ENCODE measurements at places on chromosomes 12 and 14.

DNA sequence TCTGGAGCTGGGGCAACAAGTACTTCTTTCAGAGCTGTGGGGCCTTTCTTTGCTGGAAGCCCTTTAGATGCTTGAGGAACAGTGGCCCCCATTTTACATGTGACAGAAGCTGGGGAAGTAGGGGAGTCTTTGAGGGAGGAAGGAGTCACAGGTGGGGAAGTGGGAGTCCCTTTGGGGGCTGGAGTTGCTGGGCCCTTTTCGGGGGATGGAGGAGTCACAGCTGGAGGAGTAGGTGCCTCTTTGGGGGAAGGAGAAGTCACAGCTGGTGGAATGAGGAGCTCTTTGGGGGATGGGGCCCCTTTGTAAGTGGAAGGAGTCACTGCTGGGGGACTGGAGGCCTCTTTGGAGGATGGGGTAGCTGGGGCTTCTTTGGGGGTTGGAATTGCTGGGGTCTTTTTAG, 8.6 kb downstream of the NACA start:
- DNase-seq: no peak

GRCh38 chr12:94701711-94702110, 51.4 kb upstream of the TMCC3 start:
- DNase-seq: no peak

DNA sequence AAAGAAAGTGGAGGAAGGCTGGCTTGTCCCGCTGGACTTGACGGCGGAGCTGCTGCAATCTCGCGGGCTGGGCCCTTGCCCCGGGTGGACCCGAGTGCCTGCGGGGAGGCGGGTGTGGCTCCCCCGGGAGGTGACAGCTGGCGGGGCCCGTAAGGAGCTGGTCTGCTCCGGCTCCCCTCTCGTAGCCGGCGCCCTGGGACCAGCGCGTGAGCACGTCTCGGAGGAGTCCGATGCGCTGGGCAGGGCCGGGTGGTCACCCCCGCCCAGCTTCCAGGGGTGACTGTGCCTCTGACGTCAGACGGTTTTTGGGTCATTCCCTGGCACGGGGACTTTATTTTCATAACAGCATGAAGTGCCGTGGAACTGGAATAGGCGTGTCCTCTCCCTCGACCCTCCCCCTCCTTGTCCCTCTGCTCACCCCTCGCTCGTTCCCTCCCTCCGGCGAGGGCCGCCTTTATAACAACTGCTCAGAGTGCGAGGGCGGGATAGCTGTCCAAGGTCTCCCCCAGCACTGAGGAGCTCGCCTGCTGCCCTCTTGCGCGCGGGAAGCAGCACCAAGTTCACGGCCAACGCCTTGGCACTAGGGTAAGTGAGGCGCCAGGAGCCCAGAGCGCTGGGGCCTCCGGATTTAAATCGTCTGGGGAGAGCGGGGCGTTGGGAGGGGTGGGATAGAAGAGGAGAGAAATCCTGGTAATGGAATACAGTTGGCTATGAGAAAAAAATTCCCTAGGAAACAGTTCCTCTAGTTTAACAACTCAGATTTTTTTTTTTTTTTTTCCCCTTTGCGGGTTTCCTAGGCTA, at the start of gene GPRC5A:
GPRC5A (plus strand) TSS at position 483 of the 801 bp plus-strand sequence. CDS start 16,688 bp downstream, outside the sequence.
- peak; percentile 24 for DNase-seq

DNA sequence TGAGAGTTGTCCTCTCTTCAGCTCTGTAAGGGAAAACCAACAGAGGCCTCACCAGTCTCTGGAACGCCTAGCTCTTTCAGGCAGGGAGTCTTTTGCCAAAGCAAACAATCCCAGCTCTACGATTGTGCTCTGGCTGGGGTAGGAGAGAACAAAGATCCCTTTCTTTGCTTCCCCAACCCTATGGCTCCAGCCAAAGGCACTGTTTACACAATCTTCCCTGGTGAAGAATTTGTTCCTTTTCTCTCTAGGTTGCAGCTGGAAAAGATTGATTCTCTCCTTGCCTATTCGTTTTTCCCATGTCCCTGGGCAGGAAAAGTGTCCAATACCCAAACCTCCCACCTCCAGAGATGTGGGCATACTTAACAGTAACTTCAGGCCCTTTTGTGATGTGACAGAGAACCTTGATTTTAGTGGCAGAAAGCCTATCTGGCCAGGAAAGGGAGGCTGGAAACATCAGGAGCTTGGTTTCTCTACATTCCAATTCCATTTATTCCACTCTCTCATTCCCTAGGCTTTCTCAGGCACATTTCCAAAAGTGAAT, 16.8 kb downstream of the ATP5MC2 start:
- no peak for DNase-seq

GRCh38 chr12:16272222-16272621, 5.3 kb downstream of the SLC15A5 start:
- DNase-seq: no peak

- no peak for DNase-seq
Measured at GRCh38 chr12:39427360-39427808, 15.5 kb downstream of the KIF21A start.

- no peak for DNase-seq
Measured at GRCh38 chr12:113461666-113462065, 10.0 kb downstream of the LHX5 start.

DNA sequence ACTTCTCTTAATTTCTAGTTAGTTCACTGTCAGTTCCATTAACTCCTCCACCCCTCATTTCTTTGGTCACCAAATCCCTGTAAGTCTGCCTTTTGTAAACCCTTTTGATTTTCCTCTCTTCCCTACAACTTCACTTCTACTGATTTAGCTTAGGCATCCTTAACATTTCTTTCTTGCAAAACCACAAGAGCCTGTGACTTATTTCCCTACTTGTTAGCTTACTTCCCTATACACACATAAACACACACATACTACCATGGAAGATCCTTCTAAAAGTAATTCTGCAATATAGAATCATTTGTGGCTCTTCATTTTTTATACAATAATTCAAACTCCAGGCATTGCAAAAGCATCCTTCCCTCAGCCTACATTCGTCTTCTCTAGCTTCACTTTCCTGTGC, 494.3 kb upstream of the USP15 start:
- no peak for DNase-seq

DNA sequence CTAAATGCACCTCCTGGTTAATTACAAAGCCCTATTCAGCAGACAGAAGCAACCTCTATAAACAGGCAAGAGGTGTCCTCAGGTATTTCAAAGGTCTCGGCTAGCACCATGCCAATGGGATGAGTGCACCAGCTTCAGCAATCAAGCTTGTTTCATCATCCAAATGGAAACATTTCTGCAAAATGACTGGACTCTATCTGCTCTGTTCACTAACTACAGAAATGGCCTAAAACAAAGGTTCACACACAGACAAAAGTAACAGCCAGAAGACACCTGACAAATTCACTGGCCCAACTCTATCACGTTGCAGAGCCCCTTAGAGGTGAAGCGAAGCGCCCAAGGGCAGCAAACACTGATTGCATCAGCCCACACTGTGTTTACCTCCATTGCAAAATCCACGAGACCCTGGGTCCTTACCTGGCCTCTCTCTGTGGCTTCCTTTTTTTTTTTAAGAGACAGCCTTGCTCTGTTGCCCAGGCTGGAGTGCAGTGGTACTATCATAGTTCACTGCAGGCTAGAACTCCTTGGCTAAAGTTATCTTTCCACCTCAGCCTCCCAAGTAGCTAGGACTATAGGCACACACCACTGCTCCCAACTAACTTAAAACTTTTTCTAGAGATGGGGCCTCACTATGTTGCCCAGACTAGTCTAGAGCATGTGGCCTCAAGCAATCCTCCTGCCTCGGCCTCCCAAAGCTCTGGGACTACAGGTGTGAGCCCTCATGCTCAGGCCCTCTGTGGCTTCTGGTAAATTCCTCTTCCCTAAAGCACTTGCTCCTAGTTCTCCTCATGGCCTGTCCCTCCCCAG, 8.5 kb upstream of the SYNE3 start:
- no peak for DNase-seq

DNA sequence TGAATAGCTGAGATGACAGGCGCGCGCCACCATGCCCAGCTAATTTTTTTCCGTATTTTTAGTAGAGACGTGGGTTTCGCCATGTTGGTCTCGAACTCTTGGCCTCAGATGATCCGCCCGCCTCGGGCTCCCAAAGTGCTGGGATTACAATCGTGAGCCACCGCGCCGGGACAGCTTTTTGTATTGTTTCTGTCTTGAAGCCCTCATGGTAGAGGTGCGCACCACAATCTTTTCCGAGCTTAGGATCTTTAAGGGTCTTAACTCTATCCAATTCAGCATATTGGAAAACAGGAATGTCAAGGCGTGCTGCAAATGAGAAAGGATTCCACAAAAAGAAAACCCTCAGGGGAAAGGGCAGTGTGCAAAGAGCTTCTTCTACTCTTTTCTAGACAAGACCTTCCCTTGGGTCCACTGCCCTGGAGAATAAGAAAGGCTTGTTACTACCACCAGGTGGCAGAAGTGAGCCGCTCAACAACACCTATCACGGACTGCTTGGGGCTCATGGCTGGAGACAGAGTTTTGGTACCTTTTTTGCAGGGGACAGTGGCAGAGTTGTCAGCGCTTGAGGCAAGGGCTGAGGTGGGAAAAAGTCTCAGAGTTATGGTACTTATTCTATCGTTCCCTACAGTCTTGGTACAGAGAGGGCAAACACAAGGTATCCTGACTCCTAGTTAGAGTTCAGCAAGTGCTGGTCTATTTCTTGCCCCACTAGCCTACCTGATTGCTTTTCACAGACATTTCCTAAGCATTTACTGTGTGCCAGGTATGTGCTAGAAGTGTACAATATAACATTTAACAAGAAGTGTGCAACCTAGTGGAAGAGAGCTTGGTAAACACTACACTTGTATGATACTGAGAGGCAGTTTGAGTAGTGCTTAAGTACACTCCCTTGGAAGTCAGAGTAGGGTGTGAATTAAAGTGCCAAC, 16.4 kb upstream of the SP7 start:
- peak; percentile 82 for DNase-seq

DNA sequence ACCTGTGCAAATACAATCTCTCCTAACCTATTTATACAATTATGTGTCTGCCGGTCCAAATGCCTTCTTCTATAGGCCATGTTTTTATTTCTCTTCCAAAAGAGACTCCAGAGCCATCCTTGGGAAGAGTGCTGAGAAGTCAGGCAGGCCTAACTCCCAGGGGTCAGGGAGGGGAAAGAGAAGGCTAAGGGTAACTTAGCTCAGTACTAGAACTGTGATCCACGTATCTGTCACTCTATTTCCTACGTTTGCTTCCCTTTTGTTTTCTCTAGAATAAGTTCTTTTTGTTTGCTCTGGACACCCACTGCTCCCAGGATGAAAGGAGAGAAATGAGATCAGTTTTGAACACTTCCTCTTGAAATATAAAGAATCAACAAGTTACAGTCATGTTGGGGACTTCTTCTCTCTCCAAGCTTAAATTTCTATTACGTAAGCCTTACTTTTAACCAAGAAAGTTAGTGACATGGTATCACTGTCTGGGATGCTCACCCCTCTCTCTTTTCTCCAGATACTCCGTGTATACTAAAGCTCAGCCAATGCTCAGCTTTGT, 79.2 kb downstream of the DAD1 start:
- no peak for DNase-seq

DNA sequence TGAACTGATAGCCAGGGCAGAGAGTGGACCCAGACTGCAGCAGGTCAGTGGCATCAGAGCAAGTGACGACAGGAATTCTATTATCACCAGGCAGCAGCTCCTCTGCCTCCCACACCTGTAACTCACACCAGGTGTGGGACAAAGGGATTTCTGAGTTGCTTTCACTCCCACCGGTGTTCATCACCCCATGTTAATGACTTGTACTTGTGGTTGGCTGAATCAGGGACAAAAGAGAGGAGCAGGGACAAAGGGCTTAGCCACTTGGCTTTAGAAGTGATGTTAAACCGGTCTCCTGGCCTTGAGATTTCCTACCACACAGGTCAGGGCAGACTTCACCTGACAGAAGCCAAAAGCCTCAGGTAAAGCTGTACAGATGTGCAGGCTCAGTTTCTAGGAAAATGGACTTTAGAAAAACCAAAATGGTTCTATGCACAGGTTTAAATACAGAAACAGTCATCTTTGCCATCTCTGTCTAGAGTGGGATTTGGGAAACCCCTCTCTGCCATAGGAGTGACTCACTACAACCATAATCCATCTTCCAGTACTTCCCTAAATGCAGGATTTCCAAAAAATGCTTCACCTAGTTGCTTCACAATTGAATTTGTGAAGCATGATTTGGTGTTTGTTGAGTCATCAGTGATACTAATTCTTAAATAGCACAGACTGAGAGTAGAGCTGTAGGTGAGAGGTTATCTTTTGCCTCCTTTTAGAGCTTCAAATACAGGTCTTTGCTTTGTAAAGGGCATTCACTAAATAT, 158.5 kb downstream of the PRKCH start:
- DNase-seq: no peak

GRCh38 chr12:1189163-1189562, 198.1 kb downstream of the ERC1 start:
- no peak for DNase-seq

- peak; percentile 43 for DNase-seq
Measured at GRCh38 chr12:57175428-57176138, 28.2 kb upstream of the LRP1-AS start.

DNA sequence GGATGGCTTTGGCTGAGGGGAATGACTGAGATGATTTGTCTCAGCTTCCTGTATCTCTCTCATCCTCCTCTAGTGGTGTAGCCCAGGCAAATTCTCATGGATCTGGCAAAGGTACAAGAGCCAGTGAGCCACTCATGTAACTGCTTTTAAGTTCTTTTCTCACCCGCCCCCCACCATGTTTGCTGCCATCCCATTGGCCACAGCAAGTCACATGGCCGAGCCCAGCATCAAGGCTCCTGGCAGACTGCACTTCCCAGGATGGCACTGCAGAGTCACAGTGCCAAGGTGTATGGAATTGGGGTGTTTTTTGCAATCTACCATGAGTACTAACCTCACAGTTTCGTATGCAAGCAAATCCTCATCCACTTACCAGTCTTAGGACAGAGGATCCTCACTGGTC, 50.9 kb downstream of the CHST11 start:
- no peak for DNase-seq

GRCh38 chr12:128365651-128366231, 98.8 kb downstream of the TMEM132C start:
- DNase-seq: no peak

- DNase-seq: no peak
Measured at GRCh38 chr14:89179891-89180404, 237.1 kb downstream of the FOXN3 start.

- DNase-seq: no peak
Measured at GRCh38 chr14:74267588-74267987, 28.3 kb downstream of the VSX2 start.

GRCh38 chr12:92558806-92559205, 144.0 kb upstream of the PLEKHG7 start:
- DNase-seq: no peak

GRCh38 chr12:10771132-10771733, 31.2 kb downstream of the TAS2R7 start:
- no peak for DNase-seq

- no peak for DNase-seq
Measured at GRCh38 chr14:34014936-34015335, 64.1 kb upstream of the EGLN3 start.

GRCh38 chr14:39433452-39433813, 1.2 kb upstream of the FBXO33 start:
- no peak for DNase-seq

DNA sequence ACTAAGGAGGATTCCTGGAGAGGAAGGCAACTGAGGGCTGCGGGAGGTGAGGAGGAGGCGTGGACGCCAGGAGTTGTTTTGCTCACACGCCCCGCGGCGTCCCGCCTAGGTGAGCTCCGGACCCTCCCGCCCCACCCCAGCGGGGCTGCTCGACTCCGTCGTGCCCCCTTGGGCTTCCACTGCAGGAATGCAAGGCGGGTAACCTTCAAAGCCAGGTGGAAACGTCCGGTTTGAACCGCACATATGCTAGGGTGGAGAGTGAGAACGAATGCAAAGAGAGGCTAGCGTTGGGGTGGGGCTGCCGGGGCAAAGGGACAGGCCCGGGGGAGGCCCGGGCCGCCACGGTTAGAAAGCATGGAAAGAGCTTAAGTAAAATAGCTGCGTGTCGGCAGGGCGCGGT, 5.4 kb upstream of the DPPA3 start:
- DNase-seq: no peak
